Stimulated activated CD8-positive, alpha-beta memory T cell treated with anti-CD3 and anti-CD28 coated beads, Interleukin-2, amount 100 ng/mL, for 48 hours (primary cell): ENCODE measurements at places on chromosomes 12 and 14.
A peak's percentile ranks its signal among the peaks of the same experiment; 100 is the strongest.

- no peak for DNase-seq
These were observed 69.2 kb upstream of the ETV6 start for GRCh38 chr12:11580125-11580751.

- no peak for DNase-seq
These were observed 20.4 kb upstream of the BEGAIN start for GRCh38 chr14:100607611-100607956.

- no peak for DNase-seq
These were observed 24.8 kb downstream of the GOLGA3 start for GRCh38 chr12:132803888-132804287.

GRCh38 chr12:50620109-50620977, 115.6 kb downstream of the DIP2B start:
- DNase-seq = no peak

GRCh38 chr12:113086249-113087164, 30.0 kb downstream of the DTX1 start:
- DNase-seq = no peak

DNA sequence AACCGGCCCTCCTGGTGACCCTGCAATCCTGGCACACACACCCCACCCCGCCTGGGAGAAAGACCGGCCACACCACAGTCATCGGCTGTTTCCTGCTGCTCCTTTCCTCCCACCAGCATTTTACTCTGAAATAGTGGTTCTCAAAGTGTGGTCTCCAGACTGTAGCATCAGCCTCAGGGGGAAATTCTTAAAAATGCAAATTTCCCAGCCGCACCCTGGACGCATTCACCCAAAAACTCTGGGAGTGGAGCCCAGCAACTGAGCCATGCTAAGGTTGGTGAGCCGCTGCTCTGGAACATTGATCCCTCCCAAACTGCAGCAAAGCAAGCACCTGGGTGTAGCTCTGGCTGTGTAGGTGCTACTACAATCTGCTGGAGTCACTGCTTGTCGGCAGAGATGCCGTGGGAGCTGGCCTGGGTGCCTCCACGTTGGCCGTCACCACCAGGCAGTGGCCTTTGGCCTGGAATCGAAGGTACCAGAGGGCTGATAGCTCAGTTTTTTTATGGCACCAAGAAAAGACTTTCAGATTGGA, 38.4 kb upstream of the BCL2L14 start:
- no peak for DNase-seq

- no peak for DNase-seq
These were observed 1095.7 kb downstream of the AACS start for GRCh38 chr12:126160912-126161311.

DNA sequence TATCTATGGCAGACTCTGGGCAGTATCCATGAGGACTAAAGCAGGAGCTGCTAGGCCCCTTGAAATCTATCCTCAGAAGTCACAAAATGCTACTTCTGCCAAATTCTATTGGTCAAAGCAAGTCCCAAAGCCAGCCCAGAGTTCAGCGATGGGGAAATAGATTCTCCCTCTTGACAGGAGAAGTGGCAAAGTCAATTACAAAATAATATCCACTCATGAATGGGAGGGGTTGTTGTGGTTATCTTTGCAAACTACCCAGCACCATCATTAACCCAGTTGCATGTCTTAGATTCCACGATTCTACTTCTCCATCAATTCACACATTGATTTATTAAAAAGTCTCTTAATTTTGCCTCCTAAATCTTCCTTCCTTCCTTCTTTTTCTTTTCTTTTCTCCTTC, 30.7 kb upstream of the STXBP6 start:
- no peak for DNase-seq

GRCh38 chr14:96710060-96710666, 87.0 kb upstream of the VRK1 start:
- no peak for DNase-seq

- DNase-seq = no peak
These were observed 219.0 kb downstream of the NTF3 start for GRCh38 chr12:5650829-5651461.

- DNase-seq = peak; percentile 26
These were observed 7.4 kb downstream of the ZBTB39 start for GRCh38 chr12:56998981-56999380.

GRCh38 chr12:48336564-48336963, 14.2 kb downstream of the ZNF641 start:
- DNase-seq = no peak

GRCh38 chr14:90114554-90114953, 52.8 kb downstream of the KCNK13 start:
- DNase-seq = no peak
